Hair follicle dermal papilla cell (primary cell): ENCODE measurements at places on chromosomes 3 and 15. TPM values are rescaled to one million over a fixed set of nuclear protein-coding genes. Genes with fewer than 3 reads are reported as not detected.

Gene PCOLCE2
- 0.97 and 1.3 TPM in 2 replicates for total RNA-seq

Gene KLHL25
- total RNA-seq: 3.3 and 3.9 TPM in 2 replicates

Gene TP63
- total RNA-seq: 0.49 and 1.1 TPM in 2 replicates

Gene IL16
- 0.97 and 1.1 TPM in 2 replicates for total RNA-seq
